ENCODE measurements at places on chromosomes 13 and 19. TPM values are rescaled to one million over a fixed set of nuclear protein-coding genes. Genes with fewer than 3 reads are reported as not detected.

GRCh38 chr13:77391475-77391874 lies 64.6 kb upstream of the MYCBP2 start:
- DNase-seq = no peak

DNA sequence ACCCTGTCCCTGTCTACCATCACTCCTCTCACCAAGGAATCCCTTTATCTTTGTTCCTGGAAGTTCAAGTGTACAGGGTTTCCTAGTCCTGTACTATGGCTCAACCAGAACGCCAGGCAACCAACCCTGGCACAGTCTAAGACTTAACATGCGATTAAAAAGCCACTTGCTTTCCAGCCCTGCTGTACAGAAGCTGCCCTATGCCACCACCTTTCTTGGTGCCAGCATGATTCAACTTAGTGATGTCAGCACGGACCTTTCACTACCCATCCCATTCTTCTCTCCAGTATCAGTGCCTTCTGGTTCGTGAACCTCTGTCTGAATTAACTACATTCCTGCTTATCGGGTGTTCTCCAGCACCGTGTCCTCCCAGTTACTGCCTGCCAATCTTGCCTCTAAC lies 151.1 kb downstream of the KLF12 start:
- no peak for DNase-seq

DNA sequence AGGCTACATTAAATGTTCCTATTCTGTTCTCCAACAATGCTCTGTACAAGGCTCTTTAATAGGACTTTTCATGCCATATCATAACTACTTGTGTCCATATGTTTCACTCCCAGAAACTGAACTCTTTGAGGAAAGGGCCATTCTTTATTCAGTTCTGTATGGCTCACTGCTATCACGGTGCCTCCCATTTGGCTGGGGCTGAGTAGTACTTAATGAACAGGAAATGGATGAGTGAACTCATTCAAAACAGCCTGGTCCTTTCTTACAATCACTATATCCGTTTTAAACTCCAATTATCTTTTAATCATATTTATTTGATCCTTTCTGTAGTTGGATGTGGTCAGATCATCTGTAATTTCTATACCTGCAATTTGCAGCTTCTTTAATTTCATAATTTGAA lies 410.6 kb downstream of the TBC1D4 start:
- no peak for DNase-seq

- peak; percentile 46 for DNase-seq
Measured at GRCh38 chr13:41065078-41065477, 3.8 kb downstream of the WBP4 start.

DNA sequence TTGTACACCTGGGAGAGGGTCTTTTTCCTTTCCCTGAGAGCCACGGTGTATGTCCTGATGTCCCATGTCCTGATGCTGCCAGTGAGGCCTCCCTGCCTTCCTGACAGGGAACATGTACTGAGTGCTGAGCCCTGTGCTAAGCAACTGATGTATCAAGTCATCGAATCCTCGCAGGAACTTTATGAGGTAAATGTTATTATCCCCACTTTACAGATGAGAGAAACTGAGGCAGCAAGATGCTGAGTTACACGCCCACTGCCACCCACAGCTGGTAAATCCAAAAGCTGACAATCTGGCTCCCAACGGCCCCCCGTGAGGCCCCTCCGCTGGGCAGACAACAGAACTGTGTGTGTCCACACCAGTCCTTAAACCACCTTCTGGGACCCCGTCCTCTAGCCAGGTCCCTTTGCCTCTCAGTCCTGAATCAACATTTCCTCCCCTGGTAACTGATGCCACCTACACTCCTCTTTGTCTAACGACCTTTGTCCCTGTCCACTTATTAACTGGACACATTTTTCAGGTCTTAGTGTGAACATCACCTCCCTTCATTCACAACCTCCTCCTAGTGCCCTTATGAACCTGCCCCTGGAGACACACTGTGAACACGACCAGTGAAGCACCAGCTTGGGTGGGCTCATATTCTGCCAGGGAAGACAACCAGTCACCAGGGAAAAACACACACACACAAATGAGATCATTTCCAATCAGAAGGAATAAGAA lies 5.4 kb upstream of the VSIG10L start:
- DNase-seq = peak; percentile 79

GRCh38 chr13:27476943-27477703 lies 26.8 kb upstream of the MTIF3 start:
- no peak for DNase-seq

- DNase-seq = no peak
Measured at GRCh38 chr13:66675620-66676019, 554.5 kb downstream of the PCDH9 start.

SBK2 gene
- total RNA-seq = not detected

GRCh38 chr19:32717496-32717895 lies 2.1 kb upstream of the TDRD12 start:
- no peak for DNase-seq

DNA sequence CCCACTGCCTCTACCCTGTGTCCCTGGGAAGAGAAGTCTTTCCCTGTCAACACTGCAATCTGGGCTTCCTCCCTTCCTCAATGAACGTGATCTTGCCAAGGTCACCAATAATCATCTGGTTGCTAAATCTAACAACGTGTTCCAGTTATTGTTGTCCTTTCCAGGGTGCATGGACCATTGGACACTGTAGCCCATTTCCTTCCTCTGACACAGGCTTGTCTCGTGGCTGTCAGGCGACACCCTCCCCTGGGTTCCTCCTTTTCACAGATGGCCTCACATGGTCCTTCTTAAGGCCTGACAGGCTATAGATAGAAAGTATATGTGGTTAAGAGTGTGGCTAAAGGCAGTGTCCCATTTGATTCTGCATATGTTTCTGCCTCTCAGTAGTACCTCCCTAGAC lies 67.7 kb upstream of the STARD13 start:
- no peak for DNase-seq

ZNF285 gene
- total RNA-seq = 3.6 TPM

GRCh38 chr13:39100996-39101738 lies 62.9 kb downstream of the NHLRC3 start:
- DNase-seq = no peak

NLRP7 gene
- total RNA-seq = not detected

UBE2L5 gene
- total RNA-seq = not detected

- DNase-seq = no peak
Measured at GRCh38 chr19:56670961-56671612, 470 bp downstream of the ZNF835 start.

DNA sequence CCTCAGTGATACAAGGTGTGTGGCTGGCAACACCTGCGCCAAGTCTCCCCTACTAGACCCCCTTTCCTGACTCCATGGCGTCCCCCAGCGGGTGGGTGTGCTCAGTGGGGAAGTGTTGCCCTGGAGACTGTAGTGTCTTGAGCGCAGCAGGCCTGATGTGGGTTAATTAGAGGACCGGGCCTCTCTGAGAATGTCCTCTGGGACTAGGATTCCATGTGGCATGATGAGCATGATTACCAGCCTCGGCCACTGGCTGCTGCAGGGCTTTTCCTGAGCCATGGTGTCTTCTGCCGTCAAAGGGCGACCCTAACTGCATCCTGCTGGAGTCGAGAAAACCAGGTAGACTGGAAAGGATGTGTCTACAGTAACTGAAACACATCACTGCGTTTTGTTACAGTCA lies 28.1 kb downstream of the MICOS13 start:
- DNase-seq = no peak

- DNase-seq = no peak
Measured at GRCh38 chr19:57637379-57637778, 4.4 kb downstream of the ZNF211 start.

GRCh38 chr13:111486801-111487200 lies 166.4 kb downstream of the TEX29 start:
- DNase-seq = no peak

GRCh38 chr19:2648528-2648937 lies 54.0 kb downstream of the GNG7 start:
- peak; percentile 13 for DNase-seq

DNA sequence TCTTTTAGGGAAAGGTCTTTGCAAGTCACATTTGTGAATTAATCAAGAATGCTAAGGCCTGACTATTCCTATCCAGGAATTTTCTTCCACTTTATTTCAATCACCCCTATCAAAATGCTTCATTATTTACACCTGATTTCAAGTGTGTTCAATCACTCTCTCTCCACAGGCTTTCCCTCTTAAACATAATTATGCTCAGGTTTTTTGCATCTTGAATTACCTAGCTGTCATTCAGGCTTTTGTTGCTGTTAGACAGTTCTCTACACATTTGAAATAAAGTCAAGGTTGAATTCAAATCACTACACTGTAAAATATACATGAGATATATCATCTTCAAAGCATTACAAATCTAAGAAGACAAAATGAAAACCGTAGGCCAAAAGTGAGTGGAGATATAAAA lies 941.3 kb upstream of the SLITRK1 start:
- DNase-seq = no peak

GRCh38 chr13:41111454-41111853 lies 21.1 kb downstream of the KBTBD6 start:
- DNase-seq = no peak

SELENOV gene
- not detected for total RNA-seq

PTGIR gene
- not detected for total RNA-seq

KCTD12 gene
- 5.4 TPM for total RNA-seq

IL4I1 gene
- 8.9 TPM for total RNA-seq

- no peak for DNase-seq
Measured at GRCh38 chr13:28245465-28245864, 107.1 kb downstream of the PAN3 start.

GRCh38 chr19:617551-618246 lies 15.6 kb downstream of the POLRMT start:
- DNase-seq = no peak

ODAD3 gene
- 2.6 TPM for total RNA-seq

DNA sequence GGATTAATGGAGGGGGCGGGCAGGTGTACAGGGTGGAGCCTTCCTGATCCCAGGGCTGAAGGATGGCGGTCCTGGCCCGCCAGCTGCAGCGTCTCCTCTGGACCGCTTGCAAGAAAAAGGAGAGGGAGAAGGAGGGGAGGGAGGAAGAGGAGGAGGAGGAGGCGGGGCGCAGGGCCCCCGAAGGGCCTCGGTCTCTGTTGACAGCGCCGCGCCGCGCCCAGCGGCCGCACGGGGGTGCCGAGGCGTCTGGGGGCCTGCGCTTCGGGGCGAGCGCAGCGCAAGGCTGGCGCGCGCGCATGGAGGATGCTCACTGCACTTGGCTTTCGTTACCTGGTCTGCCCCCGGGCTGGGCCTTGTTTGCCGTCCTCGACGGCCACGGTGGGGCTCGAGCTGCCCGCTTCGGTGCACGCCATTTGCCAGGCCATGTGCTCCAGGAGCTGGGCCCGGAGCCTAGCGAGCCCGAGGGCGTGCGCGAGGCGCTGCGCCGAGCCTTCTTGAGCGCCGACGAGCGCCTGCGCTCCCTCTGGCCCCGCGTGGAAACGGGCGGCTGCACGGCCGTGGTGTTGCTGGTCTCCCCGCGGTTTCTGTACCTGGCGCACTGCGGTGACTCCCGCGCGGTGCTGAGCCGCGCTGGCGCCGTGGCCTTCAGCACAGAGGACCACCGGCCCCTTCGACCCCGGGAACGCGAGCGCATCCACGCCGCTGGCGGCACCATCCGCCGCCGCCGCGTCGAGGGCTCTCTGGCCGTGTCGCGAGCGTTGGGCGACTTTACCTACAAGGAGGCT lies at the start of gene PPM1N:
Gene PPM1N (plus strand): TSS at position 33 of the 785 bp plus-strand sequence. CDS start 30 bp downstream, at position 63.
- no peak for DNase-seq

DNA sequence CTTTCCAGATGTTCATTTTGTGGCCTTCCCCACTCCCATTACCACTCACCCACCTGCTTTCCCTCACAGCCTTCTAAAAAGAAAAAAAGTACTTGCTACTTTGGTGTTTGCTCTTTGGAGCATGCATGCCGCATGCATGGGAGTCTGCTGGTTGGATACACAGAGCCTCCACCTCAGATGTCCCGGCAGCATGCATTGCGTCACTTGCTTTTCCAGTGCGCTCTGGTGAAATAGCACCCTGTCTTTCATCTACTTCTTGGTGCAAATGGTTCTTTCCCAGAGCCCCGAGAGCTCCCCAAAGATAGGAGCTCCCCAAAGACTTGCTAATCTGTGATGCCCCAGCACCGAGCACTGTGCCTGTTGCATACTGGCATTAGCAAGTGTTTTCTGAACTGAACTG lies 333.2 kb upstream of the ZNF507 start:
- no peak for DNase-seq

GRCh38 chr13:98471934-98472333 lies 105.0 kb downstream of the STK24 start:
- no peak for DNase-seq

DNA sequence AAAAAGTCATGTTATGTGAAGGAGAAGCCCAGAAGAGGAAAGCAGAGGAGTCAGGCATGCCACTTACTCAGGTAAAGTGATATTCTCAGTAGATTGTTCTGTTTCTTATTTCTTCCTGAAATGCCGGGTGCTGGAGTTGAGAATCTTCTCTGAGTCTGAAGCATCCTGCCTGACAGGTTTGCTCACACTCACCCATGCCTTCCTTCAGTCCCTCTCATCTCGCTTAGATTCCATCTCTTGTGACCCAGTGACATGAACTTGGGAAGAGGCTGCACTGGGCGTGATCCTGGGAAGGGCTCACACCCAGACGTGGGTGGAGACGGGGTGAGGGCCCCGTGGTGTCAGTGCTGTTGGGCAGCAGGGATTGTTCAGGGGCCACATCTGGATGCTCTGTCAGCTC lies 8.1 kb downstream of the ZNF766 start:
- DNase-seq = no peak

DNA sequence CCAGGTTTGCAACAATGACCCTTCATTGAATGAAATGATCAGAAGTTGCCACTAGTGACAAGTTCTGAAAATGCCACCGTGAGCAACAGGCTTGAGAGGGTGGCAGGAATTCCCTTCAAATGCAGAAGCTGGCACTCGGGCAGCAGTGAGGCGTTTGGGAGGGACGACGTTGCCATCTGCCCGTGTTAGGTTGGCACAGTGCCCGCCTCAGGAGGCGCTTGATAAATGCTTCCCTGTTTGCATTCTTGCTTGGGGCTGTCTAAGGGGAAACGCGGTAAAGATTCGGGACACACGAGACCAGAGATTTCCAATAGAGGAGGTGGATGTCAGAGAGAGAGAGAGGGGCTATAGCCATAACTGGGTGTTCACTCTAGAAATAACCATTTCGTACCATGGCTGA lies 101.9 kb downstream of the TEX29 start:
- DNase-seq = no peak

CCL25 gene
- total RNA-seq = not detected

ERVK3-1 gene
- total RNA-seq = 46.3 TPM

GRCh38 chr13:54004026-54004699 lies 975.5 kb downstream of the OLFM4 start:
- no peak for DNase-seq

GRCh38 chr13:95641291-95642027 lies 3.0 kb downstream of the DZIP1 start:
- DNase-seq = peak; percentile 80

GPR183 gene
- total RNA-seq = not detected

PCDH8 gene
- not detected for total RNA-seq

Data from Caki2 (cell line).